ENCODE measurements at places on chromosomes 16 and 17.

DNA sequence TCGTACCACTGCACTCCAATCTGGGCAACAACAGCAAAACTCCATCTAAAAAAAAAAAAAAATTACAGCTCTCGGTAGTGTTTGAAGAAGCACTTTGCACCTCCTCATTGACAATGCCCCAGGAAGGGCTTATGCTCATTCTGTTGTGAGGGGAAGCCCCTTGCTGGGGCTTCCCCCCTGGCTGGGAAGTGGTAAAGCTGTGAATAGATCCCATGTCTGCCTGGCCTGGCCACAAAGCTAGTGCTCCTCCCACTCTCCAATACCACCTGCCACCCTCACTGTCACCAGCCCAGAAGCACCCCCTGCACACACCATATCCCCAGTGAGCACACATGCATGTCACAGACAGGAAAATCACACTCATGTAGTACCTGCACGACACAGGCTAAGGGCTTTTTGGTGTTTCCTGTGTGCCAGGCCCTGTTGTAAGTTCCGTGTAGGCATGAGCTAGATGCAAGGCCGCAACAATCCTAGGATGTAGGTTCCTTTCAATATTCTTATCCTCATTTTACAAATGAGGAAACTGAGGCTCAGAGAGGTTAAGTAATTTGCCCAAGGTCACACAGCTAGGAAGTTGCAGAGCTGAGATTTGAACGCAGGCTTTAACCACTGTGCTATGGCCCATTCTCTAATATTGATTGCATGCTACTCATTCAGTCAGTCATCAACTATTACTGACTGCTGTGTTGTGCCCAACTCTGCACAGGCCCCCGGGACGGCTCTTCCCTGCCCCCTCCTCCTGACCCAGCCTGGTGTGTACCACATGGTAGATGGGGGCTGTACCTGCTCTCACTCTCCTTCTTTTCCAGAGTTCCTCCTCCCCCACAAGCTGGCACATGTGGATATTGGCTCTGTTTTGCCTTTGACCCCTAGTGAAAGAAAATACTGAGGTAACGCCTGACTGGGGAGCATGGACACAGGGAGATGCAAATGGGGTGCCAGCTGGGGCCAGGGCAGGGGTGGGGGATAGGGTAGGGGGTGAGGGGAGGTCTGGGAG lies 11.9 kb upstream of the COL1A1 start:
- no peak for DNase-seq

- DNase-seq = no peak
Observed at GRCh38 chr16:84481051-84481735, 23.3 kb downstream of the MEAK7 start.

GRCh38 chr16:24583494-24583893 lies 44.1 kb downstream of the RBBP6 start:
- no peak for DNase-seq

DNA sequence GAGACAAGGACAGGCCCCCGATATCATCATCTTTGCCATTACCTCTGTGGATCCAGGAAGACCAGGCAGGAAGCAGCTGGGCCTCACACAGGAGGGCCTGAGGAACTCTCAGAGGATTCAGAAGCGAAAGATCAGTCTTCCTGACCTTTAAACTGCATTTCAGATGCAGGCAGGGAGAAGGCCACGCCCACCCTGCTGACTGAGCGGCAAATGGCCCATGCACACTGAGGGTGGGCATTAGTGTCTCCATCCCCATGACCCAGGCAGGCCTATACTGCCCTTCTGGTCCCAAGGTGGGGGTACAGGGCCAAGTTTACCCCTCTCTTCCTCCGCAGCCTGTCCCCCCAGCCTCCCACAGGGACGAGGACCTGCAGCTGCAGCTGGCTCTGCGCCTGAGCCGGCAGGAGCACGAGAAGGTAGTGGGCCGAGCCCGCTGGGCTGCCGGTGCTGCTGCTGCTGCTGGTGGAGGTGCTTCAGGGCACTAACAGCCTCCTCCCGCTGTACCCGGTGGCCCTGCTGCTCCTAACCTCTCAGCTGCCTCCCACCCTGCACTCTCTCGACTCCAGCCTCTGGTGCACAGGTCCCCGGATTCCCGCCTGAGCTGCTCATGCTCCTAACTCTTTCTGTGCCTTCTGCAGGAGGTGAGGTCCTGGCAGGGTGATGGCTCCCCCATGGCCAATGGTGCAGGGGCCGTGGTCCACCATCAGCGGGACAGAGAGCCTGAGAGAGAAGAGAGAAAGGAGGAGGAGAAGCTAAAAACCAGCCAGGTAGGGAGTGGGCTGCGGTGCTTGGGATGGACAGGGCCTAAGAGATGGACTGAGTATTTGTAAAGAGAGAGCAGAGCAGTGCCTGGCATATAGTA lies 6.2 kb downstream of the EPN3 start:
- DNase-seq = no peak

GRCh38 chr16:64687786-64688185 lies 434.1 kb downstream of the CDH11 start:
- DNase-seq = no peak

- no peak for DNase-seq
Observed at GRCh38 chr16:50833929-50834328, 92.0 kb downstream of the CYLD start.

DNA sequence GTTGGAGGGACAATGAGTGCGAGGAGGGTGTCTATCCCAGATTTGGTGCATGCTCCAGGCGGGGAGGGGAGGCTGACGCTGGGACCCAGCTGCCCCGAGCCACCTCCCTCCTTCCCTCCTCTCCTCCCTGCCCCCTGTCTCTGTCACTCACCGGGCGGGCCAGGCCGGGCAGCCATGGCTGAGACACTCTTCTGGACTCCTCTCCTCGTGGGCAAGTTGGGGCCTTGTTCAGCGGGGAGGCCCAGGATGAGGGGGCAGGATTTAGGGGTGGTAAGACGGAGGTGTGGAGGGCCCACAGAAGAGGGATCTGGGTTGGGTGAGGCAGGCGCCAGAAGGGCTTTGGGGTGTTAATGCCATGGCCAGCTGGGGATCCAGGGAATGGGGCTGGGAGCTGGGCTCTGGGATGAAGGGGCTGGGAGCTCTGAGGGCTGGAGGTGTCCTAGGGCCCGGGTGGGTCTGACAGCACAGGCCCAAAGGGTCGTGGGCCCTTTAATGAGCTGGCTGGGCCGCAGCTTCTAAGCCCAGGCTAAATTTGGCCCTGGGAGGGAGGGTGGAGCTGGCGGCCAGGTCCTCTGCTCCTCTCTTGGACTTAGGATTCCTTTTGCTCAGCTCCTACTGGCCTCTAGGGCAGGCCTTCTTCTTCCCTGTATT lies at the start of gene SGCA:
TSS of gene SGCA (plus strand) at position 139 of the 651 bp plus-strand sequence. CDS start at position 175, 36 bp downstream.
- DNase-seq = no peak

GRCh38 chr16:17229766-17230165 lies 241.0 kb downstream of the XYLT1 start:
- DNase-seq = no peak

DNA sequence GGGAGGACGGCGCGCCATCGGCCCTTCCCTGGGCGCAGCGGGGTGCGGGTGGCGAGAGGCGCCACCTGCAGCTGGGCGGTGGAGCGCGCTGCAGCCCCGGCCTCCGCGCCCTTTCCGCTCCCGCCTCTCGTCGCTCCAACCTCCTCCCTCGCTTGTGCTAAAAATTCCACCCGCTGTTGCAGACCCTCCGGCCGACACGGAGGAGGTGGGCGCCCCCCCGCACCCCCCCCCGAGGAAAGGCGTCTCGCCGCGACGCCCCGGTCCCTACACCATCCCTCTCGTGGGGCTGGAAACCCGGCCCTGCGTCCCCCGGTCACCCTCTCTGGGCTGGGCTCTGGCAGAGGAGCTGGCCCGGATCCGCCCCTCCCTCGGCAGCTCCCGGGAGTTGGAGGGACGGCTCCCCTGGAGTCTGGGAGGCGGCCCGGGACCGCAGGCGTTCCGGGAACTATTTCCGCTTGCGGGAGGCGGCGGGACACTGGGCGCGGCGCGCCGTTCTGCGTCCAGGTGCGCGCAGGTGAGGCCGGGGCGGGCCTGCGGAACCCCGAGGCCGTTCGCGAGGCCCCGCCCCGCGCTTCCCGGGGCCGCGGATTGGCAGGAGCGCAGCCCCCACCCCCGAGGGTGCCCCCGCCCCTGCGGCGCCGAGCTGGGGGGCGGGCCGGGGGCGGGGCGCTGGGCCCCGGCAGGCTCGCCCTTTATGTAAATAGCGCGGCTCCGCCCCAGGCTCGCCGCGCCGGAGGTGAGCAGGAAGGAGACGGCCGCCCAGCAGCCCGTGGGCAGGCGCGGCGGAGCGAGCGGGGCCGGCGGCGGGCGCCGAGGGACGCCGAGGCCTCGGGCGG lies at the start of gene LLGL2:
TSS of gene LLGL2 (plus strand) at position 728 of the 836 bp plus-strand sequence. CDS start 17,730 bp downstream, outside the sequence.
- DNase-seq = peak; percentile 79

DNA sequence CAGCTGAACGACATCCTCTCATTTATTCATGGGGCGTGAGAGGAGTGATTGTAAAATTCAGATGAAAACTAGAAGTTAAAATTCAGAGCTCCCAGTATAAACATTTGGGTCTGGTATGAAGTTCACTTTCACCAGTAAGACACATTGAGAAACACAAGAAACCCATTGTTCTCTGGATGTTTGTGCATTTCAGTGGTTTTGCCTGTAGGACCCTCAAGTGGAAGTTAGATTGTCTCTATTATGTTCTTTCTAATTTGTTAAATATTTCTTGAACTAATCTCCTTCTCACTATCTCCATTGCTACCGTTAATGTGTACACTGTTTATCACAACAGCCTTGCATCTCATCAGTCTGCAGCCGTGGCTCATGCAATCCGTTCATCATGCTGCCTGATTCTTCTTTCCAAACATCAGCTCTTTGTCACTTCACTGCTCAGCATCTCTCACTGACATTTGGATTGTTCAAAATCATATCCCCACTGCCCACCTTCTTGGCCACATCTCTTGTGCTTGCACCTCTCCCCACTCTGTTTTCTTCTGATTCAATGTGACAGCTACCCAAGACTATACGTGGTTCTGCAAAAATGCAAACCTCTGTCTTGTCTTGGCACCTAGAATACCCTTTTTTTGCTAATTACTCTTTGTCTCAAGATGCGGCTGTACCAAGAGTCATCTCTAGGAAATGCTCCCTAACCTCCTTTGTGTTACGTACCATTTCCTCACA lies 49.5 kb downstream of the HLF start:
- no peak for DNase-seq

- DNase-seq = no peak
Observed at GRCh38 chr17:82752371-82753200, 721 bp downstream of the TBCD start.

DNA sequence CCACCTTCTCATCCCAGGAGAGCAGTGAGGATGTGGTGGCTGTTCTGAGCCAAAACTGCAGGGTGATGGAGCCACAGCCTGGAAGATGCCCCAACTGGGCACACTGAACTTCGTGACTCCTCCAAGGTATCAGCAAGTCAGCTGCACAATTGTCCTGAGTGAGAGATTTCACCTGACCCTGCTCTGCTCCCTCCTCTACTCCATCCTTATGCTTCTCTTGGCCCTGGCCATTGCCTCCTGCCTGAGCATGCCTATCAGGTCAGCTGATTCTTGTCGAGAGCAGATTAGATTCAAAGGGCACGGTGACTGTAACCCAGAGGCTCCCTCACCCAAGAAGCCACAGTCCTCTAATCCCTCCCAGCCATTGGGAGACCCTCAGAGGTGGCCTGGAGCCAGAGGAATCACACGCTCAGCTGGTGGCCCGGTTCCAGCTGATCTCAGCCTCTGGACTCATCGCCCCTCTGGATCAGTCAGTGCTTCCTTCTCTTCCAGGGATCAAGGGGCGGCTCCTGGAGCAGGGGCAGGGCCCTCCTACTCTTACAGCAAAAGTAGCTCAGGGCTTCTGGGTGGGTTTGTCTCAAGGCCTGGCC lies 7.0 kb upstream of the CYB561 start:
- no peak for DNase-seq

- DNase-seq = no peak
Observed at GRCh38 chr17:64356304-64356686, 34.4 kb downstream of the PECAM1 start.

- no peak for DNase-seq
Observed at GRCh38 chr16:23608194-23608593, 12.1 kb upstream of the NDUFAB1 start.

GRCh38 chr16:733382-734207 lies 6.7 kb downstream of the HAGHL start:
- peak; percentile 40 for DNase-seq

- no peak for DNase-seq
Observed at GRCh38 chr16:84233748-84234147, 6.1 kb downstream of the KCNG4 start.

GRCh38 chr16:77596261-77596660 lies 126.1 kb upstream of the NUDT7 start:
- DNase-seq = no peak

DNA sequence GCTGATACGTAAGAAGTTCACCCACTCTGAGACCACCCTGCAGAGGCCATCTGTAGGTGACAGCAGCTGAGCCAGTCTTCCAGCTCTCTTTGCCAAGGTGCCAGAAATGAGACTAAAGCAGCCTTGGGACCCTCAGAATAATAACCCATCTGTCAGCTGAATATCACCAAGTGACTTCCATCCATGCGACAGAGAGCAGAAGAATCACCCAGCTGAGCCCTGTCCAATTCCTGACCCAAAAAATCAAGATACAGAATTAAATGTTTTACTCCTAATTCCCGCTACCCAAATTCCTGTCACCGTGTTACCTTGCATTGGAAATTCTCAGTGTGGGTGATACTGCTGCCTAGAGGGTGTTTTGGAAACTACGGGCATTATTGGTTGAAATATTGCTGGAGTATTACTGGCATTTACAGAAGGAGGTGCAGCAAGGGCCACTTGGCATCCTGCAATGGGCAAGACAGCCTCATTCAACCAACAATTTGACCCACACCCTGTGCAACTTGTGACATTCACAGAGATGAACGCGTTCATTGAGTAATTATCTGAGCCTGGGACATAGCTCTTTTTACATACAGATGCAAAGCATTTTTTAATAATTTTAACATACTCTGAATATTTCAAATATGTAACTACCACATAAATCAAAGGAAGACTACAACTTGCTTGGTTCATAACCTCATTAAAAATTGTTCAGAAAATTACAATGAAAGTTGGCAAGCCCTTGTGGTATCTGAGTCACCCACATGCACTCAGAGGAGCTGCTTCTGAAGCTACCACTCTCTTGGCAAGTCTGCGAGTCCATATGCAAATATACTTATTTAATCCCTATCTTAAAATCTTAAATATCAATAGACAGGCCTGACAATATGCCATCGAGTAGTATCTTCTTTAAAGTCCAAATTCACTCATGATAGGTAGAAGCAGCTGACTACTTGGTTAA lies 126.6 kb downstream of the C16orf95 start:
- no peak for DNase-seq

GRCh38 chr17:18917506-18918032 lies 34.4 kb upstream of the SLC5A10 start:
- DNase-seq = no peak
